Spleen (tissue), 13 donors: ENCODE measurements at places on chromosomes 1 and 21. TPM values are rescaled to one million over a fixed set of nuclear protein-coding genes. Genes with fewer than 3 reads are reported as not detected.

BCAR3 gene
- 12.8 TPM for total RNA-seq

PROK1 gene
- total RNA-seq: 1.1 TPM

LAMC2 gene
- total RNA-seq: 1.2 TPM

FCRL6 gene
- total RNA-seq: 7.5 TPM

HSPA6 gene
- 52.2 TPM for total RNA-seq

RNU1-1 gene
- total RNA-seq: 7,912 TPM

SCCPDH gene
- 14.5 TPM for total RNA-seq

CD1B gene
- not detected for total RNA-seq

HLX gene
- 17.2 TPM for total RNA-seq

DENND1B gene
- total RNA-seq: 19.6 TPM

GRCh38 chr1:55428944-55429931 is 214.1 kb upstream of the USP24 start:
- H3K27ac ChIP-seq: no peak overlapping the region
- H3K4me3 ChIP-seq: no peak overlapping the region
- H3K4me1 ChIP-seq: no peaks in the 10 kb centered on the region
- no peaks in the 10 kb centered on the region for H3K36me3 ChIP-seq

GRCh38 chr1:55635856-55636255 is 420.7 kb upstream of the USP24 start:
- H3K4me3 ChIP-seq: no peak overlapping the region
- no peak for DNase-seq
- H3K27me3 ChIP-seq: no peaks in the 10 kb centered on the region
- no peaks in the 10 kb centered on the region for H3K36me3 ChIP-seq
- no peak overlapping the region for H3K27ac ChIP-seq
- H3K4me1 ChIP-seq: no peaks in the 10 kb centered on the region

GRCh38 chr1:168454211-168454815 is 89.5 kb downstream of the XCL2 start:
- H3K4me1 ChIP-seq: no peaks in the 10 kb centered on the region
- H3K27ac ChIP-seq: no peak overlapping the region
- no peaks in the 10 kb centered on the region for H3K27me3 ChIP-seq
- H3K36me3 ChIP-seq: no peaks in the 10 kb centered on the region
- H3K4me3 ChIP-seq: no peak overlapping the region

- peaks cover 3% of the 10 kb centered on the region for H3K4me1 ChIP-seq
- H3K27me3 ChIP-seq: no peaks in the 10 kb centered on the region
- H3K27ac ChIP-seq: no peak overlapping the region
Observed at GRCh38 chr1:20521960-20522861, 14.3 kb upstream of the MUL1 start.

DNA sequence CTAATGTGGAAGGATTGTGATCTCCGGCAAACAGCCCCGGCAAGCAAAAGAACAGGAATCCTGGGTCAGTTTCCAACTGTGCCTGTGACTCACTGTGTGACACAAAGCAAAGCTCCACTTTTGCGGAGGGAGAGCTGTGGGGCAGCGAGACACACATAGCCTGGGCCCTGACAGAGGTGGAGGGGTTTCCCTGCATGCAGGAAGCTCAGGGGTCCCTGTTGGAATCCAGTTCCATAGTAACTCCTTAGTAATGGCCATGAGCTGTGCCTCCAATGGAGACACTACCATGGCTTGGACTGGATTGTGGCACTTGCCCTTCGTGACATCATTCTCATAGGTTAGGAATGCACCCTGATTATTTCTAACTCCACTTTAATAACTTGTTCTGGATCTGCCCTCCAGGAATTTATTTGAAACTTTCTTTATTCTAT is 47.0 kb upstream of the ATF3 start:
- H3K4me1 ChIP-seq: peaks cover 18% of the 10 kb centered on the region
- no peak overlapping the region for H3K27ac ChIP-seq

GRCh38 chr1:41662765-41663437 is 178.4 kb upstream of the EDN2 start:
- DNase-seq: peak; percentile 84
- H3K4me3 ChIP-seq: peak overlapping the region; percentile 43
- H3K36me3 ChIP-seq: no peaks in the 10 kb centered on the region
- H3K27me3 ChIP-seq: no peaks in the 10 kb centered on the region
- H3K4me1 ChIP-seq: peaks cover 59% of the 10 kb centered on the region

GRCh38 chr1:44609412-44609767 is 64.9 kb downstream of the TMEM53 start:
- H3K27me3 ChIP-seq: no peaks in the 10 kb centered on the region
- H3K36me3 ChIP-seq: no peaks in the 10 kb centered on the region
- DNase-seq: no peak

GRCh38 chr1:82485591-82486369 is 685.0 kb downstream of the ADGRL2 start:
- H3K27me3 ChIP-seq: no peaks in the 10 kb centered on the region
- no peak overlapping the region for H3K4me3 ChIP-seq
- H3K4me1 ChIP-seq: no peaks in the 10 kb centered on the region
- H3K36me3 ChIP-seq: no peaks in the 10 kb centered on the region

DNA sequence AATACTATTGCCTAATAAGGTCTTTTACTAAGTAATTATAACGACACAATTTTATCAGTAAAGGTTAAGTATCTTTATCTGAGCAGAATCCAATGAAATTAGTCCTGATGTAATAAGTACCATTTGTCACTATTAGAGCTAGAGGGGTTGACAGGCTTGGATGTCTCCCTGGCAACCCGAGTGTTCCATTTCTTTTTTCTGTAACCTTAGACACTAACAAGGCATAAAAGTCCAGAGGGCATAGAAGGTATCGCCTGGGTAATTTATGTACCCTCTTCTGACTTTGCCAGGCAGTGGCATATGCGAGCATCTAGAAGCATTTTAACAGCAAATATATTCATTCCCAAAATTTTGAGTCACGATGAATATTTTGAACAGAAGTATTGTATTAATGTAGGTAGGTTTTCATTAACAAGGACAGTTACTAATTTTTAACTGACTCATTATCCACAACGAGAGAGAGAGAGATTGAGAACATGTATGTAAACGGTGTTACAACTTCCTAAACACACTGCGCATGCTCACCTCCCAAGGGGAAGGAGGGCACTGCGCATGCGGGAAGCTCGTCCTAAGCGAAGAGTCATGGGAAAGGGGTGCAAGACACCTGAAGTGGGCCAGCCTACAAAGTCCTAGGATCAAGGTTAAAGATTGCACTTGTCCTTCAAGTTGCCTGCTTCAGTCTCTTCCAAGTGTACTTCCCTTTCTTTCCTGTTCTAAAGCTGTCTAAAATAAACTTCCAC is 423.9 kb downstream of the DSCAM start:
- H3K36me3 ChIP-seq: no peaks in the 10 kb centered on the region
- no peak overlapping the region for H3K4me3 ChIP-seq
- no peak for DNase-seq
- H3K27me3 ChIP-seq: no peaks in the 10 kb centered on the region
- no peak overlapping the region for H3K27ac ChIP-seq

DNA sequence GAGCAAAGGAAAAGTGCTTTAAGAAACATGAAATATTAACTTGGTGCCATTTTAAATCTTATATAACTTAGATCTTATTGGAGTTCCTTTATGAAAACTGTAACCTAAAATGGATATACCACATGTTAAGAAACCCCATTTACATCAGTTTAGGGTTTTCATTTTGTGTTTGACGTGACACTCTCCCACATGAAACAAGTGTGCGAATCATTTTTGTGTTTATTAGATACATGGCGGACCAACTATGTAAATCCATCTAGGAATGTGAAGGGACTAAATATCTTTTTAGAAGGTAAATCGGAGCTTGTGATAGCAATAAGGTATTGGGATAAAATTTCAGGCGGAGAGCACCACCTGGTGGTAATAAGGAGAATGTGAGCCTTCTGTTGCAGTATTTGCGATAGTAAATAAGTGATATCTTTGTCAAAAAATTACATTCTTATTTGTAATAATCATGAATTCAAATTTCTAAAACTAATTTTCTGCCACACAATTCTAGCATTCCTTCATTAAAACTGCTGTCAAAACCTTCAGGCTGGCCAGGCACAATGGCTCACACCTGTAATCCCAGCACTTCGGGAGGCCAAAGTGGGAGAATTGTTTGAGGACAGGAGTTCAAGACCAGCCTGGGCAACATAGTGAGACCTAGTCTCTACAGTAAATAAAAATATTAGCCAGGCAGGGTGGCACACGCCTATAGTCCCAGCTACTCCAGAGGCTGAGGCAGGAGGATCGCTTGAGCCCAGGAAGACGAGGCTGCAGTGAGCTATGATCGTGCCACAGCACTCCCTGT is 31.3 kb downstream of the SMAP2 start:
- no peak overlapping the region for H3K4me3 ChIP-seq
- H3K4me1 ChIP-seq: peaks cover 91% of the 10 kb centered on the region
- no peaks in the 10 kb centered on the region for H3K27me3 ChIP-seq
- H3K27ac ChIP-seq: peak overlapping the region; percentile 99
- no peak for DNase-seq
- H3K36me3 ChIP-seq: peaks cover 21% of the 10 kb centered on the region

GRCh38 chr1:99738858-99739465 is 27.5 kb downstream of the FRRS1 start:
- no peak overlapping the region for H3K4me3 ChIP-seq
- H3K27ac ChIP-seq: no peak overlapping the region
- no peaks in the 10 kb centered on the region for H3K27me3 ChIP-seq

- no peak for DNase-seq
- H3K36me3 ChIP-seq: no peaks in the 10 kb centered on the region
- no peak overlapping the region for H3K4me3 ChIP-seq
- H3K27me3 ChIP-seq: no peaks in the 10 kb centered on the region
- peak overlapping the region; percentile 73 for H3K27ac ChIP-seq
Observed at GRCh38 chr1:67791261-67791660, 42.0 kb downstream of the GNG12 start.

GRCh38 chr1:63454269-63454668 is 68.8 kb downstream of the ITGB3BP start:
- no peaks in the 10 kb centered on the region for H3K4me1 ChIP-seq
- no peaks in the 10 kb centered on the region for H3K36me3 ChIP-seq
- H3K27ac ChIP-seq: no peak overlapping the region
- DNase-seq: no peak
- no peaks in the 10 kb centered on the region for H3K27me3 ChIP-seq
- no peak overlapping the region for H3K4me3 ChIP-seq

GRCh38 chr1:60847391-60847790 is 235.0 kb upstream of the NFIA start:
- no peaks in the 10 kb centered on the region for H3K4me1 ChIP-seq
- no peak overlapping the region for H3K4me3 ChIP-seq
- no peaks in the 10 kb centered on the region for H3K36me3 ChIP-seq
- H3K27me3 ChIP-seq: no peaks in the 10 kb centered on the region
- H3K27ac ChIP-seq: no peak overlapping the region
- DNase-seq: no peak

GRCh38 chr1:201295861-201296260 is 12.6 kb downstream of the PKP1 start:
- H3K27ac ChIP-seq: no peak overlapping the region
- H3K4me1 ChIP-seq: no peaks in the 10 kb centered on the region
- H3K4me3 ChIP-seq: no peak overlapping the region
- DNase-seq: no peak

DNA sequence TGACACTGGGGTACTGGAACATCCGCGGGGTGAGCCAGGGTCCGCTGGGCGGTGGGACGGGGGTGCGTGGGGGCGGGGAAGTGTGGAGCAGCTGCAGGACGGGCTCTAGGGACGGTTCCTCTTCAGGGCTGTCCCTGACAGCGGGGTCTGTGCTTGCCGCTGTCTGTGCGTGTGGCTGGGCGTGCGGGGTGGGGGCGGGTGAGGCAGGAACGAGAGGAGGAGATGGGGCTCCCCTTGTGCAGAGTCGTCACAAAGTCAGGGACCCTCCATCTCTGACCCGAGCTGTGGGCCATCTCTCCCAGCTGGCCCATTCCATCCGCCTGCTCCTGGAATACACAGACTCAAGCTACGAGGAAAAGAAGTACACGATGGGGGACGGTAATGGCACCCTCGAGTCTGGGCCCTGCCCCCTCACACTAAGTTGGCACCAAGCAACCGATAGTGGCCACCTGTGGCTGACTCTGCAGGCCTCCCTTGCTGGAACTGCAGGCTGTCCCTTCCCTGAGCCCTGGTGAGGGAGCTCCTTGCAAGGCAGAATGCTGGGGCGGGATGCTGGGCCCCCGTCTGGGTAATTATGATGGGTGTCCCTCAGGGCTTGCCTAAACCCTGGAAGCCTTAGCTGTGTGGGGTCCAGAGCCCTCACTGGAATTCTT is 392 bp downstream of the GSTM2 start:
- H3K27ac ChIP-seq: no peak overlapping the region
- peaks cover 4% of the 10 kb centered on the region for H3K36me3 ChIP-seq
- peaks cover 8% of the 10 kb centered on the region for H3K4me1 ChIP-seq
- DNase-seq: no peak
- H3K27me3 ChIP-seq: no peaks in the 10 kb centered on the region

GRCh38 chr1:37069406-37069805 is 35.1 kb upstream of the GRIK3 start:
- H3K4me3 ChIP-seq: no peak overlapping the region
- no peaks in the 10 kb centered on the region for H3K36me3 ChIP-seq
- no peaks in the 10 kb centered on the region for H3K27me3 ChIP-seq
- no peaks in the 10 kb centered on the region for H3K4me1 ChIP-seq

- no peaks in the 10 kb centered on the region for H3K36me3 ChIP-seq
- no peak overlapping the region for H3K4me3 ChIP-seq
- no peak for DNase-seq
- no peaks in the 10 kb centered on the region for H3K4me1 ChIP-seq
- H3K27ac ChIP-seq: no peak overlapping the region
Observed at GRCh38 chr1:185869590-185869989, 135.4 kb downstream of the HMCN1 start.

DNA sequence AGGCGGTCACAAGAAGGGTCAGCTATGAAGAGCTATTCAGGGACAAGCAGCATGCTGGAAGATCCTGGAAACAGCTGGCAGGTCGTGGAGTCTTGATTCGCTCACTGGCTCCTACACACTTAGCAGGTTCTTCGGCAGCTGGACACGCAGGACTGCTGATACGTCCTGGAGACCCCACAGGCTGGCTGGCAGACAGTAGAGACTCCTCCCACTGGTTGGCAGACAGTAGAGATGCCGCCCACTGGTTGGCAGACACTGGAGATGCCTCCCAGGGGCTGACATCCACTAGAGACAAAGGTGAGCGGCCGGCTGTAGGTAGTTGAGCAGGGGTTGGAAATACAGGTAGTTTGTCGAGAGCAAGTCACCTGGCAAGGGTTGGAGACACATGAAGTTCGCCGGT is 466 bp downstream of the KRTAP11-1 start:
- H3K27ac ChIP-seq: no peak overlapping the region
- peak; percentile 67 for DNase-seq

DNA sequence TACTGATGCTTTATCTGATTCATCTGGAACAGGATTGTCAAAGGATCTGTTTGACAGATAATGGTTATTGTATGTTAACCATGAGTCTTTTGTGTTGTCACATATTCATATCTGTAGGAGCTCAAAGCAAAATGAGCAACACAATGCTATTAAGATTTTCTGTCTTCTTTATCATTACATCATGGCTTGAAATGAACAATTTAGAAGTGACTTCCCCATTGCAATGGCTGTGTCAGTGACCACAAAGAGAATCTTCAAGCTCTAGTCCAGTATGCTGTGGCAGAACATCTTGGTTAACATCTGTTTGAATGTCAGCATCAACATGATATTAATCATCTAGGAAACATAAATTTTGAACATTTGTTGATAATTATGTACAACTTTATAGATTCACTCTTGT is 1148.5 kb downstream of the PLA2G4A start:
- H3K4me1 ChIP-seq: no peaks in the 10 kb centered on the region
- H3K4me3 ChIP-seq: no peak overlapping the region
- H3K36me3 ChIP-seq: no peaks in the 10 kb centered on the region
- no peak for DNase-seq
